Left hindlimb (tissue), 1 donor: ENCODE measurements at places on chromosomes 5 and 9.

DNA sequence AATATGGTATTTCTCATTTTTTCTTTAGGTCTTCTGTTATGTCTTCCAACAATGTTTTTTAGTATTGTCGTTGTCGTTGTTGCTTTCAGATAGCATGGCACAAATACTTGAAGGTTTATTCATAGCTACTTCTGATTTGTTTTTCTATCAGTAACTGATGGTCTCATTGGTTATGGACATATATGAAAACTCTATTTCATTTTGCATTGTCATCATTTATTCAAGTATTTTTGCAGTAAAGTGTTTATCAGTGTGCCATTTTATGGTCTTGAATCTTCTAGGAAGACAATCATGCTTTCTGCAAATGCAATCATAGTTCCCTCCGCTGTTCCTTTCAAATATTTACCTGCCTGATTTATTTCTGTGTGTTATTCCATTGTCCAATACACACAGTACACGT lies 44.0 kb upstream of the PRUNE2 start:
- no peak for DNase-seq

DNA sequence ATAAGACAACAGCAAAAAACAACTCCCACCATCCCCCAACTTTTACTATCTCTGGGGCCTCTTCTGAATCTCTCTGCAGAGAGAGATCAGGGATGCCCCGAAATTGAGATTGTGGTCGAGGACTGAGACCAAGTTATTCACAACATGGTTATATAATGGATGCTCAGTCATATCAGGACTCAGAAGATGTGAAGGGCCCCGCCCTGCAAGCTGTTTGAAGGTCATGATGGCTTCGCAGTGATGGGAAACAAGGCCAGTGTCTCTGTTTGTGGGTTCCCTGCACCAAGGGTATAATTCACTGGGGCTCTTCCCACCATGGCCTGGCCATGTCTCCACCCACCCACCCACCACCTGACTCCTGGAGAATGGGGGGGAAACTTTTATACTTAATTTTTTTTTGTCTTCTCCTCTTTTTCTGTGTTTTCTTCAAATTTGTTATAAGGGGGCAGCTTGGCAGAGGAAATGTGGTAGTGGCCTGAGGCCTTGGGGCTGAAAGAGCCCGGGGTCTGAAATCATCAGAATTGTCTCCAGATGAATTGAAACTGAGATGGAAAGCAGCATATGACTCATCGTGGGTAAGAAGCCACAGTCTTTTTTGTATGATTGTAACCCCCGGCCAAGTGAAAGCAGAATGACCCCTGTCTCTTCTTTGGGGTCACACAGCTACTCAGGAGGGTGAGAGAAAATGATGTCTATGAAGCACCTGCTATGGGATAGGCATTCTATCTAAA lies 15.0 kb upstream of the TEX48 start:
- DNase-seq: no peak

DNA sequence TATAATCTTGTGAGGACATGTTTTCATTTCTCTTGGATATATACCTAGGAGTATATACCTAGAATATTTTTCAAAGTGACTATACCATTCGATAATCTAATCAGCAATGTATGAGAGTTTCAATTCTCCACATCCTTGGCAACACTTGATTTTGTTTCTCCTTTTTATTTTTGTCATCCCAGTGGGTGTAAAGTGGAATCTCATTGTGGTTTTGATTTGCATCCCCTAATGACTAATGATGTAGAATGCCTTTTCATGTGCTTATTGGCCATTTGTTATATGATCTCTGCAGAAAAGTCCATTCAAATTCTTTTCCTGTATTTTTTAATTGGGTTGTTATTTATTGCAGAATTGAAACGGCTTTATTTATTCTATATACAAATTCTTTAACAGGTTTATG lies 15.2 kb downstream of the ZCCHC9 start:
- DNase-seq: no peak

DNA sequence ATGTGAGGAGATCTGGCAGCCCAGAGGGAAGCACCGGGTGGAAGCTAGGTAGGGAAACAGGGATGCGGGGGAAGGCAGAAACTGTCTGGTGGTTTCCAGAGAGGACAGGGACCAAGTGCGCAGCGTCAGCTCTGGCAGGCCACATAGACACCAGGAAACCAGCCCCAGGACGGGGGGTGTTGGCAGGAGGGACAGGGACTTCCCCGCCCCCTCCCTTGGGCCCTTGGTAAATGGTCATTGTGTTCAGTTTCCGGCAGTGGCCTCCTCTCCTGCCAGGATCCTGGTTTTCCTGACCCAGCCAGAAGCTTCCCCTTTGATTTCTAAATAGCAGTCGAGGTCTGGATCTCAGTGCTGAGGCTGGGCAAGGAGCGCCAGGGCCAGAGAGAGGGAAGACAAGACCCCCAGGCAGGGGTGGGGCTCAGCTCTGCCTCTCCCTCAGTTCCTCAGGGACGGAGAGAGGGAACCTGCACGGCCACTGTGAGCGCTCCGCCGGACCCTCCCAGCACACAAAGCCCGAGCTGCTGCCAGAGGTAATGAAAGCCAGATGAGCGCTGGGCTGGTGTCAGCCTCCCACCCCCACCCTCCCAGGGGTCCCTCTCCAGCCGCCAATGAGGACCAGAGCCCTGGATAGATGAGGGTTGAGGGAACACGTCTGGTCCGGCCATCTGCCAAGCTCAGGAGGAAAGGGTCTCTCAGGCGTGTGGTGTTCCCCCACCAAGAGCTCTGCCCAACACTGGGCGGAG lies 1.8 kb downstream of the RALGDS start:
- DNase-seq: peak; percentile 83

DNA sequence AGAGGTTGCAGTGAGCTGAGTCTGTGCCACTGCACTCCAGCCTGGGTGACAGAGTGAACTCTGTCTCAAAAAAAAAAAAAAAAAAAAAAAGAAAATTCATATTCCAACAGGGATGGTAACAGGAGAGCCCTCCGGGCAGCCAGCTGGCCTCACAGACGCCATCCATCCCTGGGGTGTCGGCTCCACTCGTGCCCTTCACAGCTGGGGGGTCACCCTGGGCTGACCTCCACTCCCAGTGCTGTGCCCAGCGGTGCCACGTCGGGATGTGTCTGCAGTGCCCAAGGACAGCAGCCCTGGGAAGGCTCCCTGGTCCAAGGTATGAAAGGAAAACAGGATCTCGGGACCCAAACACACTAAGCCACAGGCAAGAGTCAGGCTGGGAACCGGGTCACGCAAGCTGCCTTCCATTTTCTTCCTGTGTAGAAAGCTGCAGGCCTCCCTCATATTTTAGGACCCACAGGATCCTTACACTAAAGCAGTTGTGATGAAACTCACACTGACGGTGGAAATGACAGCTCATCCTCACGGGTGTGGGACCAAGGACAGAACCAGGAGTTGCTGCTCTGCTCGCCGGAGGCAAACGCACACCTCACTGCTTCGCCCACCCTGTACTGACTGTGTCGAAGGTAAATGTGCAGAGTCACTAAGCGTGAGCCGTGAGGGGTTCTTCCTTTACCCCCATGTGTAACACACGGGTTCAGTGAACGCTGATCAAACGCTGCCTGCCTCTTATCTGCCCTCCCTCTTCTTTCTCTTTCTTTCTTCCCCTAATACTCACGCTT lies 5.3 kb downstream of the SLC12A7 start:
- no peak for DNase-seq

GRCh38 chr9:137371946-137372651 lies 50.9 kb downstream of the EXD3 start:
- peak; percentile 22 for DNase-seq

- DNase-seq: no peak
These were observed 71.3 kb downstream of the ERP44 start for GRCh38 chr9:100027543-100027942.

DNA sequence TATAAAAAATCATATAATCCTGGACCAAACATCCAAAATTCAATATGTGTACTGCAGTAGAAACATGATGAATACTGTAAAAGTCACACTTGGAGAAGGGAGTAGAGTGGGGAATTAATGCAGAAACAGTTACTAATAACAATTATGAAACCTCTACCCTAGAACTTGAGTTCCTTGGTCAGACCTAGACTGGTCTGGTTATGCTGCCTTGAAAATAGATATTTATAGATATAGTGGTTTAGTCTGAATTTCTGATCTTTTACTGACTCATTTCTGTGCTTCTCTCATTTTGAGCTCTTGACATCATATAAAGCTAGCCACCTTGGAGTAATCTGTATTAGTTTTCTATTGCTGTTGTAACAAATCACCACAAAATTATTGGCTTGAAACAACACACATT lies 808.7 kb upstream of the CDH10 start:
- DNase-seq: no peak

DNA sequence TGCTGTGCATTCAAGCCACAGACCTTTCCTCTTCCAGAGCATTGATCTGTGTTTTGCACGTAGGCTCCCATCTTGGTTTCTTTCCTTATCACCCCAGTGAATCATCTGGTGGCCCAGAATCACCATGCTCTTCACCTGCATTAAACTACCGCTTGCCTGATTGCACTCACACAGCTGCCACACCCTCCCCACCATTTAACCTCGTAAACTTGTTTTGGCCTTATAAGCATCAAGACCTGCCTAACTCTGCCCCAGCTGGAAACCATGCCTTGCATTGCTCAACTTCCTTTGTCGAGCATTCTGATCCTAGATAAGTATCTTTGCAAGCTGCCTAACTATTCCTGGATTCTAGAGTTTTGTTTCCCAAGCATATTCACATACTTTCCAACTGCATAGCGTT lies 369.6 kb upstream of the SEMA6A start:
- DNase-seq: no peak

GRCh38 chr5:125409234-125409860 lies 662.9 kb upstream of the ZNF608 start:
- no peak for DNase-seq

DNA sequence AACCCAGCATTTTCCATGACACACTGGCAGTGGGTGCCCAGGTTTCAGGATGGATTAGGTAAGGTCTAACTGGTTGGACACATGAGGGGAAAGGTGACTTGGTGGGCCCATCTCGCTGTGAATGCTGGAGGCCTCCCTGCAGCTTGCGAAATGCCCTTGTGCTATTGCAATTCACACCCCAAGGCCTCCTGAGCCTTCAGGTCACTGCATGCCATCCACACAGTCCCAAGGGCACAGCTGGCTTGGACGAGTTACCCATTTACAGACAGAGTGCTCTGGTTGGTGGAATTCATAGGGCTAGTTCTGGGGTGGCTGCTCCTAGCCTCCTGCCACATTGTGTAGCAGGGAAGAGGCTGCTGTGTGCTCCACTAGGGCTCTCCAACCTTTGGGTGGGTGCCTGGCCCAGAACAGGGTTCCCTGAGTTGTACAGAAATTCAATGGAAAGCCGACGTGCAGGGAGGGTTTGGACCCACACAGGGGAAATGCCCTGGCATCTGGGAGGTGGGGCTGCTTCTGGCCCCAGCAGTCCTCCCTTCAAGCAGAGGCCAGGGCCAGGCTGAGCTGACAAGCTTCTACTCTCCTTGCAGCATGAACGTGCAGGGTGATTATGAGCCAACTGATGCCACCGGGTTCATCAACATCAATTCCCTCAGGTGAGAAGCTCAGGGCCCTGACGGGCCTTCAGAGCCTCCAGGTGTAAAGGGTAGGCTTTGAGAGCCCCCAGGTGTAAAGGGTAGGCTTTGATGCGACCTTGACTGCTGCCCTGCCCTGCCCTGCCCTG lies 54.3 kb downstream of the ASS1 start:
- DNase-seq: peak; percentile 16

GRCh38 chr9:84357275-84357674 lies 16.7 kb upstream of the SLC28A3 start:
- no peak for DNase-seq

GRCh38 chr5:5387777-5388176 lies 34.7 kb upstream of the ICE1 start:
- DNase-seq: no peak

DNA sequence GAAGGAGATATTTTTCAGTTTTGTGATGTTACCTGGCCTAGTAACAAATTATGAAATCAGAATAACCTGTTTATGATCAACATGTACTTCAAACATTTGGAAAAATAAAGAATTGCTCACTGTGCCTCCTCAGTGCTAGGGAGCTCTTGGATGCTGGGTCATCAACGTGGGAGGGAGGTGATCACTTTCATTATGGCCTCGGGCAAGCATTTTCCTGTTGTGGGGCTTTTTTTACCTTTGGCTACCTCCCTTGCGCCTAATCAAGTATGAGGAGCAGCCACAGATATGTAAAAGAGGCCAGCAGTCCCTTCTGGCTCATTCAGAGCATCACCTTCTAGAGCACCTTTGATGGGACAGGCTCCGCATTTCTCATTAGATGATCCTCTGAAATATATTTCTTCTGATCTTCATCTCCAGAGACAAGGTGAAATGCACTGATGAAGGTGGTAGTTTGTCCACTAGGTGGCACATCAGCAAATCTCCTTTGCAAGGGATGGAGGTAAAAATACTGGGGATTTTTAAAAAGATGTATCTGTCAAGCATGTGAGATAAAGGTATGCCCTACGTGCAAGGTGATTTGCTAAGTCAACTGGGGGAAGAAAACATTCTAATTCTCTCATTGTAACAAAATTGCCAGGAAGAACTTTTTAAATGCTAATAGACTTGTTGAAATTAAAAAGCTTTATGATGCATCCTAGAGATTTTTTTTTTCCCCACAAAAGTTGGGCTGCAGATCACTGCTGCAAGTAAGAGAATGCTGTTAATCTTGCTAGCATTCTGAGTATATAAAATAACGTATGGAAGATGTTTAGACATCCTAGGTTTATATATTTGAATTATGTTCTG lies 218.2 kb downstream of the MAST4 start:
- DNase-seq: no peak

- no peak for DNase-seq
These were observed 92.3 kb downstream of the LMX1B start for GRCh38 chr9:126705767-126706697.

DNA sequence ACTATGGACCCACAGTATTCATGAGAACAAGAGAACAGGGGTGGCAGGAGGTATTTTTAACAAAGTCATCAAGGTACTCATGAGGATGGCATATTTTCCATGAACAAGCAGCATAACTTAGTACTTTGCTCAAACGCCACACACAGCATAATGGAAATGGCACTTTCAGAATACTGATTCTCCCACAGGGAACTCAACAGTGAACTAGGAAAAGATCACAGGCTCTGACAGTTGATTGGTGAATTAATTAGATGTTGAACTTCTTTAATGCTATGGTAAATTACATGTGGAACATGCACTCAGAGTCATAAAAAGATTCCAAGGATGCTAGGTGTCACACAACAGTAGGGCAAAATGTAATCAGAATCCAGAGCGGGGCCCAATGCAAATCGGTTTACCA lies 1088.6 kb upstream of the C9orf72 start:
- no peak for DNase-seq
